BJ (cell line): ENCODE measurements at places on chromosomes 3 and 15. TPM values are rescaled to one million over a fixed set of nuclear protein-coding genes. Genes with fewer than 3 reads are reported as not detected.

DNA sequence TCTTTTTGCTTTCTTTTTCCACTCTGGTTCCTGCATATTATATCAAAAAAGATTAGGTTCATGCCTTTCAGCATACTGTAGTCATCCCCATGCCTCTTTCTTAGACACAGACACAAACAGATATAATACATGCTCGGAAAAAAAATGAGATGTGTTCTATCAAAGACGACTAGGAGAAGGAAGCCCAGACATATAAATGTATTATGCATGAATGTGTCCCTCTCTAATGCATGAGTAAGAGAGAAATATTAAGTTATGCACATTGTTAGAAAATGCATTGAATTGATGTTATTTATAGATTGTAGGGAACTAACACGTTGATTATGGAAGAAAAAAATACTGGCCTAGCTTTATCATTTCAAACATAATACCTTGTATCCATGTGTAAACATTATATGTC lies 252.4 kb upstream of the BCHE start:
- DNase-seq, result no peak

- DNase-seq, result no peak
Measured at GRCh38 chr3:122975924-122976293, 51.7 kb downstream of the SEMA5B start.

Gene CYP8B1
- polyA plus RNA-seq, result not detected in 2 replicates

DNA sequence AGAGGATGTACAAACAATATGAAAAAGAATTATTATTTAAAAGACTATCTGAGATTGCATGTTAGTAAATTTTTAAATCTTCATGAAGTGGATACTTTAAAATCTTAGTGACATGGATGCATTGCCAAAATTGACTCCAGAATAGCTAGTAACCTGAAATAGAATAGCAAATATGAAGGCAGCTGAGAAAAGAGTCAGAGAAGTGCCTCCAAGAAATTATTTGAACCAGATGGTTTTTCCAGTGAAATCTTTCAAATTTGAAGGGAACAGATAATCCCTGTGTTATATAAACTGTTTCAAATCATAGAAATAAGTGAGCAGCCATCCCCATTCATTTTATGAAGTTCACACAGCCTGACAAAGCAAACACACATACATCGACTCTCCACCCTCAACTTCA lies 29.6 kb downstream of the FSIP1 start:
- no peak for DNase-seq

Gene KNSTRN
- 26.4 and 32.5 TPM in 2 replicates for polyA plus RNA-seq

DNA sequence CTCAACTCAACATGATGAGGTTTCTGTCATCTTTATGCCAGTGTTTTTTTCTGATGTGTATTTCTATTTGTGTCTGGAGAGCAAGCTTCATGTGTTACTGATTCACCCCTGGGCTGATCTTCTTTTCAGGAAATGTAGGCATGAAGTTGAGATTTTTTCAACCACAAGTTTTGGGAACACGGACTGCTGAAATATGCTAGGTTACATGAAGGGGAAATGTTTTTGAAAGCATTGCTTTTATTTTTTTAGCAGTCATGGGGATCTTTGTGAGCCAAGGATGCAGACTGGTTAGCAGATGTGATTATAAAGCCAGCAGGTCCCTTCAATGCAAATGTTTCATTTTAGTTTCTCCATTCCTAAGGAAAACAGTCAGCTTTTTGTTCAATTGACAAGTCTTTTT lies 219.3 kb upstream of the COL8A1 start:
- DNase-seq, result peak; percentile 85

Gene LSAMP
- polyA plus RNA-seq, result 1.5 and 2.7 TPM in 2 replicates

GRCh38 chr3:152556731-152557254 lies 278.1 kb upstream of the P2RY1 start:
- no peak for DNase-seq

- DNase-seq, result no peak
Measured at GRCh38 chr15:35351059-35351458, 194.9 kb downstream of the DPH6 start.

GRCh38 chr3:154901278-154901677 lies 178.8 kb upstream of the MME start:
- DNase-seq, result no peak

- DNase-seq, result no peak
Measured at GRCh38 chr3:183944775-183945174, 60.1 kb upstream of the PARL start.

Gene GREM1
- polyA plus RNA-seq, result 2,051 and 2,694 TPM in 2 replicates

DNA sequence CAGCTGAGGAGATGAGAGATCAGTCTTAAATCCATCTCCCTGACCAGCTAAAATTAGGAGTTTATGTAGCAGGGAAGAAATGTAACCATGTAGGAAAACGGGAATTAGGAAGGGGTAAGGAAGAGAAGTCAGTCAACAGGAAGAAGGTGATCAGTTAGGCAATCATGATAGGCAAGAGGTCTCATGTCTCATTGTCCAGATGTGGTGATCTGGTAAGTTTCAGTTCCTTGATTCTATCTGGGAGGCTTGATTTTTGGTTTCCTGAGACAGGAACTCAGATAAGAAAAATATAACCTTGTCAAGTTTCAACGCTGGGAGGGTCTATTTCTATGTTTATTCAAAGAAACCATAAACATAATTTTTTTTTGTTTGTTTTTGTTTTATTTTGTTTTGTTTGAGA lies 40.3 kb upstream of the TBC1D5 start:
- DNase-seq, result no peak

GRCh38 chr15:90086868-90087268 lies 15.4 kb downstream of the IDH2 start:
- no peak for DNase-seq

GRCh38 chr3:9945358-9945757 lies 6.8 kb downstream of the PRRT3 start:
- DNase-seq, result no peak

- no peak for DNase-seq
Measured at GRCh38 chr3:73448761-73449301, 175.9 kb downstream of the PDZRN3 start.

DNA sequence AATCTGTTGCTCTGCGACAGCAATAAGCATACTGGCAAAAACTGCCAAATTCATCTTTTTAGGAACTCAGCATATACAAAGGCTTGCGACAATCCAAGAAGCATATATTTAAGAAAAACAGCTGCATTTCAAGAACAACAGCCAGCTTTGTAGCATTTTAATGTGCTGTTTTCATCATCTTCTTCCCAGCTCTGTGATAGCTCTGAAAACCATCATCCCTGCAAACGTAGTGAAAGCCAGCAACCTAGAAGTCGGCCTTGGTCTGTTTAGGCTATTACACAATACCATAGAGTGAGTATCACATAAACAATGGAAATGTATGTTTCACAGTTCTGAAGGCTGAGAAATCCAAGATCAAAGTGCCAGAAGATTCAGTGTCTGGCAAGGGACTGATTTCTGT lies 187.5 kb downstream of the NAALADL2 start:
- no peak for DNase-seq

Gene FEZF2
- polyA plus RNA-seq, result not detected in 2 replicates

Gene TTC21A
- polyA plus RNA-seq, result 2.3 and 3.1 TPM in 2 replicates

Gene FANCD2OS
- not detected in 2 replicates for polyA plus RNA-seq

Gene C3orf20
- not detected in 2 replicates for polyA plus RNA-seq

GRCh38 chr3:173761161-173761560 lies 363.6 kb downstream of the NLGN1 start:
- DNase-seq, result no peak

Gene SLC51A
- polyA plus RNA-seq, result not detected in 2 replicates
